ACHN (cell line): ENCODE measurements at places on chromosomes 2 and 18.

GRCh38 chr2:217877866-217878265 lies 124.9 kb downstream of the TNS1 start:
- DNase-seq = no peak

- no peak for DNase-seq
Observed at GRCh38 chr2:233091595-233092375, 31.6 kb downstream of the INPP5D start.

DNA sequence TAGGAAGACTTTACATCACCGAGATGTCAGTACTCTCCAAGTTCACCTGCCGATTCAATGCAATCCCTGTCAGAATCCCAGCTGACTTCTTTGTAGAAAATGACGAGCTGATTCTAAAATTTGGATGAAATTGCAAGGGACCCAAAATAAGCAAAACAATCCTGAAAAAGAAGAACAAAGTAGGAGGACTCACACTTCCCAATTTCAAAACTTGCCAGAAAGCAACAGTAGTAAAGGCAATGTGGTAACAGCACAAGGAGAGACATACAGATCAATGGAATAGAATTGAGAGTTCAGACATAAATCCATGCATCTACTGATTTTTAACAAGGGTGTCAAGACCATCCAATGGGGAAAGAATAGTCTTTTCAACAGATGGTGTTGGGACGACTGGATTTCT lies 52.2 kb downstream of the SMAD7 start:
- DNase-seq = no peak

DNA sequence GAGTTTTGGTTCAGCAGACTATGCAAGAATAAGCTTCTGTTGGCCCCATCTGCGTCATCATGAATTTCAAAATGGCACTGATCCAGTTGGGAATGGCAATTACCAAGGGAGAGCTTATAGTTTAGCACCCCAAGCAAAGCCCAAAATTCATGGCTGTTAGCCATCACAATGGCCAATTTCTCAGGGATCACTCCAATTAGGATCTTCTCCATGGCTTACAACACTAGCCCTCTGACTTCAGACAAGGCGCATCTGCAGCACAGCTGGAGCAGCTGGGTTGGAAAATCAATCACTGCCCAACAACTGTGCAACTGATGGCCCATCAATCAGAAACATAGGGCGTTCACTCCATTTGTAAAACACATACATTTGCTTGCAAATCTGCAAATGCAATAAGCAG lies 273.6 kb downstream of the SRBD1 start:
- DNase-seq = no peak

DNA sequence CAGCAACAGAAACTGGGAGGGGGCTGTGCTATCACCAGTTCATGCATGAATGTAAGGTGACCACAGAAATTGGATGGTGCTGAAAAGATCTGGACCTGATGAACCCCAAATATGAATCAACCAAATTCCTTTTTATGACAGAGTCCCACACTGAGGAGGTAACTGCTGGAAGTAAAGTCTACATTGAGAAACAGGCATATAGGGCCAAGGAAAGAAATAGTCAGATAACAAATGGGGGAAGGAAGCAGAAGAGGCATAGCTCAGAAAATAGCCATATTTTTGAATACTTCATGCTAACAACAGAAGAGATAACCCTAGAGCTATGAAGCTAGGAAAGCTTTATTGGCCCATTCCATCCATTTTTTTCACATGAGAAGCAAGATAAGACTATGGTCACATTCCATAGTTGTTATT lies 25.8 kb downstream of the ZC3H6 start:
- DNase-seq = no peak

DNA sequence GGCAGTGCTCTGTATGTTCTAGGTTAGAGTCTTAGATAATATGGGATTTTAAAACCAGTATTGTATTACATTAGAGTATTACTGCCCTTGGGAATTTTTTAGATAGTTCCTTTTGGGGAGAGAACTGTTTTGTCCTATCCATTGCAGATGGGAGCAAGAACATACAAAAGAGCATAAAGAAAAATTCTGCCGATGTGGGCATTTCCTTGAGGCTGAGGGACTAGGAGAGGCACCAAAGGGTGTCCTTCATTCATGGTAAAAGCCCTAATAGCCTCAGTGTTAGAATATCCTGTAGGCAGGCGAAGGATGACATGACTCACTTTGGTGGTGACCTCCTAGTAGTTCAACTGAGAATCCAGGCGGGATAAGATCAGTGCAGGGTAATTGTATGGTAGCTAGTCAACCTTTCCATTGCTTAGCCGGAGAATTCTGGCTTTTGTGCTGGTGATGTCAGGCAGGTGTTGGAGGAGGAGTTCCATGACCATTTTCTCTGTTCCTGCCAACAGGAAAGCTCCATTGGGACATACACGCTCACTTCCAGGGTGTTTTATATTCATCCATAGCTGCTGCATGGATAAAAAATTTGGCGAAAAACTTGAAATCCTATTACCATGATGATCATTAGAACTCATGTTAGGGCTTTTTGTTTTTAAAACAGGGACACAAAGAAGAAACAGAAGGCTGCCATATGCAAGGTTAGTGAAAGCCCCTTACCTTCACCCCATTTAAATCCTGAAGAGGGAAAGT lies 28.1 kb downstream of the EPAS1 start:
- DNase-seq = no peak

GRCh38 chr2:29047083-29047845 lies 27.1 kb downstream of the PCARE start:
- DNase-seq = no peak

- no peak for DNase-seq
Observed at GRCh38 chr18:24000613-24001490, 13.7 kb upstream of the TTC39C start.

GRCh38 chr2:29080886-29081743 lies 6.8 kb upstream of the PCARE start:
- no peak for DNase-seq

- DNase-seq = peak; percentile 4
Observed at GRCh38 chr18:47397671-47398319, 146.3 kb upstream of the SKOR2 start.

DNA sequence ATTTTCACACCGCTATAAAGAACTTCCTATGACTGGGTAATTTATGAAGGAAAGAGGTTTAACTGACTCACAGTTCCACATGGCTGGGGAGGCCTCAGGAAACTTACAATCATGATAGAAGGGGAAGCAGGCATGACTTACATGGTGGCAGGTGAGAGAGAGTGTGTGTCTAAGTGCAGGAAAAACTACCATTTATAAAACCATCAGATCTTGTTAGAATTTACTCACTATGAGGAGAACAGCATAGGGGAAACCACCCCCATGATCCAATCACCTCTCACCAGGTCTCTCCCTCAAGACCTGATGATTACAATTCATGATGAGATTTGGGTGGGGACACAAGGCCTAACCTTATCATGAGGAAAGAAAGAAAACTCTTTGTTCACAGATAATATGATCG lies 174.6 kb downstream of the SRBD1 start:
- no peak for DNase-seq

- no peak for DNase-seq
Observed at GRCh38 chr2:7394195-7394594, 477.0 kb downstream of the RNF144A start.

GRCh38 chr2:59425247-59425646 lies 1128.2 kb downstream of the BCL11A start:
- DNase-seq = peak; percentile 44

DNA sequence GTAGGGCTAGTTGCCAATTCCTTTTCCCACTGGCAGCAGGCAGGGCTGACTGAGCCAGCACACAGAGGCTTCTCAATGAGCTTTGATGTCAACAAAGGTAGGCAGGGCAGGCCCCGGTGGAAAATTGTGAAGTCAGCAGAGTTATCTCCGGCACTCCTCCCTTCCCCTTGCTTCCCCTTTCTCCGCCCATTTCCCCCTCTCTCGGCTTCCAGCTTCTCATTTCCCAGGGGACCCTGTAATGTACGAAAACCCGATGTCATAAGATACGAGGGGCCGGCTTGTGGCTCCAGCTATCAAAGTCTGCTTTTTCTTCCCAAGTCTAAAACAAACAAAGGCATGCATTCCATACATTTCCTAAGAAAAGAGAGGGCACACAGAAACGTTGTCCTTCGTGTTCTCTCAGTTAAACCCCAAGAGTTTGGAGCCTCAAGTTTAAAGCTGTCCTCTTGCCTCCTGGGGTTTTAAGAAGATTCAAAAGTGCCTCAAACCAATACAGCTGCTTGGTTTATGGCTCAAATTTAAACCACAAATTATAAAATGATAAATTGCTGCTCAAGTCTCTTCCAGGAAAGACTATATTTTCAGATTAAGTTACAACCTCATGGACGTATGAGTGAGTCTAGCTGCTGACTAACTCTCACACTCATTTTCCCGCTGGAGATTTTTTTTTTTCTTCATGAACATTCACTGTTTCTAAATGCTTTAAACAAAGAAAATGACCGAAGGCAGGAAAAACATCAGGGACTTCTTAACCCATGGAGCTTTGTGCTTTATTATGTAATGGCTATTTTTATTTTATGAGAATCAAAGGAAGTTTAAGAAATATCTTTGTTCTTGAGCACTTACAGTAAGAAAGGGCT lies 27.2 kb upstream of the EML4 start:
- no peak for DNase-seq

- DNase-seq = no peak
Observed at GRCh38 chr2:112168422-112169124, 30.4 kb downstream of the FBLN7 start.

GRCh38 chr2:2524348-2524941 lies 193.4 kb upstream of the MYT1L start:
- DNase-seq = no peak

- DNase-seq = no peak
Observed at GRCh38 chr2:26970928-26971627, 641 bp downstream of the MAPRE3 start.

DNA sequence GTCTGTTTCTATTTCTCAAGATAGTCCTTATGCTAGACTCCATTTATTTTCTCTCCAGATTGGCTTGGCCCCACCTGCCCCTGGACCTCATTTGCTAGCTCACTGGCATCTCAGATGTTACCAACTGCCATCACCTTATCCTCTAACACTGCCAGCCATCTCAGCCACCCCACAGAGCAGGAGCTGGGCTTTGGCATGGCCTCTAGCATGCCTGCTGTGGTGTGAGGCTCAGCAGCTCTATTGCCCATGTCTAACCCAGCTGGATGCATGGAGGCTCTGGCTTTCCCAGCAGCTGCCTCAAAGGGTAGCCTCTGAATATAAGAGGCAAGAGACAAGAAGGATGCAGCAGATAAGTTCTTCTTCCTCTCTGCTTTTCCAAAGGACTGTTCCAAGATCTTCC lies 373.4 kb downstream of the TNS1 start:
- DNase-seq = no peak

- peak; percentile 12 for DNase-seq
Observed at GRCh38 chr2:85888020-85888683, 638 bp downstream of the ST3GAL5 start.

DNA sequence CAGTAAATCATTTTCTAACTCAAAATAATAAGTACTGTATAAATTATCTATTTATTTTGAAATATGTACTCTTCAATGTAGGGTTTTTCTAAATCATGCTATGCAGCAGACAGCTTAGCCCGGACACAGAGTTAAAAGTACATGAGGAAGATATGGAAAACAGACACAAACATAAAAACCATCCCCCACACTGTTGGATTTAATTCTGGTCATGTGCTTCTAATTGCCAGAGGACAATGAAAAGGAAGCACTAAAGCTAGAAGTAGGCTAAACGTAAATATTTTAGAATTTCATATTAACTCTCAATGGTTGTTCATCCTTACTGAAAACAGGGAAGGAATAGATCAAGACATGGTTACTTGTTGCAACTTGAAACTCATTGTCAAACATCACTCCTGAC lies 420.7 kb downstream of the ERBB4 start:
- no peak for DNase-seq

GRCh38 chr18:8260827-8261226 lies 348.4 kb upstream of the RAB12 start:
- DNase-seq = no peak

DNA sequence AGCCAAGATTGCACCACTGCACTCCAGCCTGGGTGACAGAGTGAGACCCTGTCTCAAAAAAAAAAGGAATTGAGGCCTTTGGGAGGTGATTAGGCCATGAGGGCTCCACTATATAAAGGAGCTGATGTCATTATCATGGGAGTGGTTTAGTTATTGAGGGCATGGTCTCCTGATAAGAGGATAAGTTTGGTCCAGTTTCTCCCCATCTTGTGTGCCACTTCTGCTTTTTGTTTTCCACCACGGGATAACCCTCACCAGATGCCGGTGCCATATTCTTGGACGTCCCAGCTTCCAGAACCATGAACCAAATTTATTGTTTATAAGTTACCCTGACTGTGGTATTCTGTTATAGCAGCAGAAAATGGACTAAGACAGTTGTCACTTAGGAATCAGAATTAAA lies 125.8 kb downstream of the C1D start:
- no peak for DNase-seq

DNA sequence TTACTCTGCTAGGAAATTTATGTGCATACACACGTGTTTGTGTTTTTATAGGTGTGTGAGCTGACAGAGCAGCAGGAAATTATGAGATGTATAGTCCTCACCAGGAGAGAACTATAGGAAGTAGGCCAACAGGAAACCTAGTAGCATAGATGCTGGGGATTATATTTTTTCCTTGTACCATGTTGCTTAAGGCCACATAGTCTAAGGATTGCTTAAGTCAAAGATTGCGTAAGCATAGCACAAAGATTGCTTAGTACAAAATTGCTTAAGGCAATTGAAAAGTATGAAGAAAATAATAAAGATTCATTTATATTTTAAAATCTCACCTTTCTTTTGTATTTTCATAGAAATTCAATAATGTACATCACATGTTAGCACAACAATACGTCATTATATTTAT lies 18.7 kb upstream of the CCDC102B start:
- DNase-seq = no peak

GRCh38 chr2:191740759-191741158 lies 62.8 kb downstream of the NABP1 start:
- DNase-seq = no peak

GRCh38 chr2:96815326-96816126 lies 542 bp upstream of the CNNM3 start:
- peak; percentile 37 for DNase-seq

- no peak for DNase-seq
Observed at GRCh38 chr2:175734686-175735085, 267.4 kb downstream of the LNPK start.

GRCh38 chr2:27123302-27124150 lies at the start of gene ABHD1:
ABHD1 (plus strand) TSS chr2:27123815; CDS start chr2:27123949, 134 bp downstream.
- DNase-seq = peak; percentile 47

DNA sequence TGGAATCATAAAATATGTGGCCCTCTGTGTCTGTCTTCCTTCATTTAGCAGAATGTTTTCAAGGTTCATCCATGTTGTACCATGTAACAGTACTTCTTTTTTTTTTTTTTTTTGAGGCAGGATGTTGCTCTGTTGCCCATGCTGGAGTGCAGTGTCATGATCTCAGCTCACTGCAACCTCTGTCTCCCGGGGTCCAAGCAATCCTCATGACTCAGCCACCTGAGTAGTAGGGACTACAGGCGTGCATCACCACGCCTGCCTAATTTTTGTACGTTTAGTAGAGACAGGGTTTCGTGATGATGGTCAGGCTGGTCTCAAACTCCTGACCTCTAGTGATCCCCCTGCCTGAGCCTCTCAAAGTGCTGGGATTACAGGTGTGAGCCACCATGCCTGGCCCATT lies 31.2 kb downstream of the RAB1A start:
- DNase-seq = no peak
